ENCODE measurements at places on chromosomes 5 and 9. TPM values are rescaled to one million over a fixed set of nuclear protein-coding genes. Genes with fewer than 3 reads are reported as not detected.

Gene RNF183
- not detected for total RNA-seq

DNA sequence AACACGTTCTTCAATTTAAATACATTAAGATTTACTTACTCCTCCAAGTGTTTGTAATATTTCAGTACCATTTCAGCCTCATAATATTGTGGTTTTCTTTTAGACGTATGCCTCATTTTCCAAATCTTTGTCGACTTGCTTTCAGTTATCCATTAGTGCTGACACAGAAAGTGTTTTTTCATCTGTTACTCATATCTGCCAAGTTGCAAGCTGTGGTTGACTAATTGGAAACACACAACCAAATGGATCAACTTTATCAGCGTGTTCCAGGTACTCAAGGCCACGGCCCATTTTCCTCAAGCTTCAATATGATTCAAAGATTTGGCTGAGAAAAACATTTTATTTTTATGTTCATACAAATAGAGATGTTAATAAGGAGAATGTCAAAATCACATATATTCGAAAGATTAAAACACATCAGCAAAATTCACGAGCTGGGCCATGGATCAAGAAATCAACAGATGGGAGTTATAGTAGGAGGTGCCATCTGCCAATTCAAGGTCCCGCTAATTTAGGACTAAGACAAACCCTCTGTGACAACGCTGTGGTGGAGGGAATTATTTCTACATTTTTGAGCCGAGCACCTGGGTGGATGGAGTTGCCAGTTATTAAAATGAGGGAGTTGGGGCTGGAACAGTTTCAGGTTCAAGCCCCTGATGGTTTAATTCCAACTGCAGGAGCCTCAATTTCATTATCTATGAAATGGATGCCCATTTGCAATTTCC, 27.2 kb upstream of the CCNJL start:
- no peaks in the 10 kb centered on the region for H3K27me3 ChIP-seq
- H3K36me3 ChIP-seq, result no peaks in the 10 kb centered on the region
- H3K4me3 ChIP-seq, result no peak overlapping the region
- no peak for DNase-seq
- no peaks in the 10 kb centered on the region for H3K4me1 ChIP-seq

Gene GPX8
- not detected for total RNA-seq

DNA sequence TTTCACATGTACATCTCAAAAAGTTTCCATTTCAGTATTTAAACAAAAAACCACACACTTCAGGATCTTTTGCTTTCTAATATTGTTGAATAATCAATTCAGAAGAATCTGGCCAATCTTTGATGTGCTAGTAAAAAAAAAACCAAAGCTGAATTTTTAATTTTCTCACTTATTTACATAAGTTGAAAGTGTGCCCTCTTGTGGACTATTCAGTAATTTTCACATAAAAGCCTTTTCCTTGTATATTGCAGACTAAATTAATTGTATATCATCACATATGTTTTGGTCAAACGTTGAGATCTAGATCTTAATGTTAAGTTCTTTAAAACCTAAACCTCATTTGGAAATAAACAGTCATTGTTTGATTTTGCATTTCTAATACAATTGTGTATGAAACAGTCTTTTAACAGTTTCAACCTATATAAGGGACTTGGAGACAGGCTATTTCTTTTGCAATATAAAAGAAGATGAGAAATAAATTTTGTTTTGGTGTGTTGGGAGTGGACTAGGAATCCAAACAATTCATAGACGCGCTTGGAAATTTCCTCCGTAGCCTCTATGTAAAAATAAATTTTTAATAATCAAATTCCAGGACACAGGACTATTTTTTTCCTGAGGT, 68.1 kb downstream of the NIPBL start:
- H3K27ac ChIP-seq, result no peak overlapping the region
- no peak for DNase-seq
- H3K36me3 ChIP-seq, result no peaks in the 10 kb centered on the region
- no peaks in the 10 kb centered on the region for H3K27me3 ChIP-seq
- no peak overlapping the region for H3K4me3 ChIP-seq

- no peak for DNase-seq
- H3K27ac ChIP-seq, result no peak overlapping the region
- no peak overlapping the region for H3K4me3 ChIP-seq
- no peaks in the 10 kb centered on the region for H3K4me1 ChIP-seq
- no peaks in the 10 kb centered on the region for H3K27me3 ChIP-seq
Observed at GRCh38 chr9:115144706-115145105, 26.7 kb upstream of the TNC start.

GRCh38 chr9:27198190-27198589, 89.2 kb downstream of the TEK start:
- no peak overlapping the region for H3K4me3 ChIP-seq
- H3K36me3 ChIP-seq, result no peaks in the 10 kb centered on the region
- no peak for DNase-seq
- no peaks in the 10 kb centered on the region for H3K27me3 ChIP-seq
- no peaks in the 10 kb centered on the region for H3K4me1 ChIP-seq

Gene CD14
- 8.8 TPM for total RNA-seq

Measured in naive thymus-derived CD4-positive, alpha-beta T cell (primary cell).